ENCODE measurements at places on chromosomes 13 and 19.

- DNase-seq = no peak
Observed at GRCh38 chr19:48481846-48482639, 12.9 kb downstream of the CYTH2 start.

GRCh38 chr13:43731296-43731695 lies 55.5 kb downstream of the ENOX1 start:
- DNase-seq = no peak

GRCh38 chr19:57813919-57814504 lies 701 bp downstream of the ZNF552 start:
- no peak for DNase-seq

DNA sequence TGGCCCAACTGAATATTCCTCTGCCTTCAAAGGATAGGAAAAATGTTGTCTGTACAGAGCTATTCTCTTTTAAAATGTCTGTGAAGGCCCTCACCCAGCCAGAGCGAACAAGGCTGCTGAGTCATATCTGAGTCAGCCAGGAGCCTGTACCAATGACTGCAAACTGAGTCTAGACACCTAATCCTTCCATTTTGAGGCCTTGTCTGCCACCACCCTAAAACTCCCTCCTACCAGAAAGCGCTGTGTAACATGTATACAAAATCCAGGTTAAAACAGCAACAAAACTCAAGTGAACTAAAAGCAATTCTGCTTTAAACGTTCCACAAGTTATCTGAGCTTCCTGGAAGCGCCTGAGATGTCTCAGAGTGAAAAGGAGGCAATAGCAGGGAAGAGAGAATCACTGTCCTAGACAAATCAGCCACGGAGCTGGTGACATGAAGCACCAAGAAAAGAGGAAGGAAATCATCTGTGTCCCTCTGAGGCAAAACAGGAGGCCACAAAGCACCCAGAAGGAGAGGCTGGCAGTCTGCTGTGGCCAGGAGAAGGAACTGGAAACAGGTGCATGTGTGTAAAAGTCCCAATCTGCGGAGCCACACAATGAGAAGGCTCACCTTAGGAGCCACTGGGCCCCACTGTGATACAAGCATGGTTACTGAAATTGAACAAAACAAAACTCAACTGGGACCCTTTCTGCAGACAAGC lies 10.2 kb downstream of the DHRS12 start:
- DNase-seq = no peak

- DNase-seq = no peak
Observed at GRCh38 chr19:47542030-47542475, 27.2 kb upstream of the NAPA start.

DNA sequence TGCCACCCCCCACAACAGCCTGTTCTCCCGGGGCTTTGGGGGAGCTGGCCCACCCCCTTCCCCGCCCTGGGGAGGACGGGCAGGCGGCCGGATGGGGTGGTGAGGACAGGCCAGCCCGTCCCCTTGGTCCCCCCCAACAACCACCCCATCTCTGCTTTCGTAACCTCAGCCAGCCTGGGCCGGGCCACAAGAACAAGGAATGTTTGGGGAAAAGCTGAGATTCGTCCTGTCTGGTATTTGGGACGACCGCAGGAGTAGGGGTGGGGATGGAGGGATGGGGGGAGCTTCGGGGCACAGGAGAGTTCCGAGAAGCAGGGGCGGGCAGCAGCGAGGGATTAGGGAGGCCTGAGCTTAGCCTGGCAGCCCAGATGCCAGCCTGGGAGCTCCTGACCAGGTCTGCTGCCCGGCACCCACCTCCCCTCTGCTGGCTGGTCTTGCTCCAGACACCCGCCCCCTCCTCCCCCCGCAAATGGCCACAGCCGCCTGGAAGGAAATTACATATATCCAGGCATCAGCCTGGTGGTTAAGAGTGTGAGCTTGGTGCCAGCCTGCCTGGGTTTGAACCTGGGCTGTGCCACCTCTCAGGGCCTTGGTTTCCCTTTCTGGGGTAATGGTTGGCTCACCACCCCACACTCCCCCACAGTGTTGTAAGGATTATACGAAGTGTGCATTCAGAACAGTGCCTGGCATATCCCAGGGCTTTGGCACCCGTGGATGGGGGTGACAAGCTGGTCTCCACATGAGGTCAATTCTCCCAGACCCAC lies at the start of gene PODNL1:
TSS of gene PODNL1 (minus strand) at position 117 of the 764 bp plus-strand sequence. CDS start 236 bp downstream, outside the sequence.
- DNase-seq = no peak

Measured in activated naive CD8-positive, alpha-beta T cell treated with anti-CD3 and anti-CD28 coated beads for 36 hours (primary cell).